ENCODE measurements at places on chromosomes 5 and 9.

GRCh38 chr9:3951161-3951665, 348.7 kb downstream of the GLIS3 start:
- no peak for DNase-seq

GRCh38 chr9:127131871-127132270, 9.4 kb upstream of the ANGPTL2 start:
- no peak for DNase-seq

GRCh38 chr9:131872702-131873101, 132.8 kb upstream of the RAPGEF1 start:
- DNase-seq, result no peak

- no peak for DNase-seq
Measured at GRCh38 chr5:77306531-77306930, 96.1 kb downstream of the PDE8B start.

- no peak for DNase-seq
Measured at GRCh38 chr9:2339416-2339815, 282.2 kb upstream of the VLDLR start.

GRCh38 chr5:55036477-55036876, 12.4 kb downstream of the GZMK start:
- DNase-seq, result peak; percentile 34

Measured in fibroblast of skin of left quadriceps (primary cell).